ENCODE measurements at places on chromosomes 6 and 20.
A peak's percentile ranks its signal among the peaks of the same experiment; 100 is the strongest.

DNA sequence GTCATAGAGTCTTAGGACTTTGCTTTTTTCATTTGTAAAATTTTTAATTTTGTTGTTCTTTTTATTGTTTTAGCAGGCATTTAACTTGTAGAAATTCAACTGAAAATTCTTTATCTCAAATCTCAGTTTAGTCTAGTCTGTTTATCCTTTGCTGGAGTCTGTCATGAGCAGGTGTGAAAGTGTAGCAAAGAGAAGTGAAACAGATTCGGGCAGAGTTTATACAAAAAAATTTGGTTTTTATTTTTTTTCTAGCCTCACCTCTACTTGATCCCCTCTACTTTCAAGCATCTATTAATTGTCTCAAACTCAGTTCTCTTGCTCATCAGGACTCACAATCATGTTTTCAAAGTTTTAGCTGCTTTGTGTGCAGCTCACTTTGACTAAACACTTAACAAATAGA, 655.2 kb downstream of the HDGFL1 start:
- DNase-seq: no peak

- no peak for DNase-seq
These were observed 105.0 kb downstream of the PPP1R14C start for GRCh38 chr6:150247803-150248202.

- DNase-seq: peak; percentile 77
These were observed 44.3 kb downstream of the TPD52L1 start for GRCh38 chr6:125197795-125198269.

DNA sequence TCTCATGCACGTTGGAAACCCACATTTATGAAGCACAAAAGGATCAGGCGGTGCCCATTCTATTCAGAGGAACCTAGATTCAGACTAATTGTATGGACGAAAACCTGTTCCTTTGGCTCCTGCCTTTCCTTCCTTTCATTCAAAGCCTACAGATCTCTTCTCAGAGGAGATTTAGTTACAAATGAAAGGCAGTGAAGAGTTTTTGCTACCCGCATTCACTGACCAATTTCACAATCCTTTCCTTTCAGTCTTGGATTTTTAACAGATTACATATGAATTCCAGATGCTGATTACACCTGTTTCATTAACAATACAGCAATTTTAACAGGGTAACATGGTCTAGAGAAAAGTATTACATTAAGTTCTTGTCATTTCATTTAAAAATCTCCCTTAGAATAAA, 32.0 kb downstream of the TMEM242 start:
- no peak for DNase-seq

GRCh38 chr6:113995634-113996033, 24.7 kb upstream of the HDAC2 start:
- peak; percentile 98 for DNase-seq

DNA sequence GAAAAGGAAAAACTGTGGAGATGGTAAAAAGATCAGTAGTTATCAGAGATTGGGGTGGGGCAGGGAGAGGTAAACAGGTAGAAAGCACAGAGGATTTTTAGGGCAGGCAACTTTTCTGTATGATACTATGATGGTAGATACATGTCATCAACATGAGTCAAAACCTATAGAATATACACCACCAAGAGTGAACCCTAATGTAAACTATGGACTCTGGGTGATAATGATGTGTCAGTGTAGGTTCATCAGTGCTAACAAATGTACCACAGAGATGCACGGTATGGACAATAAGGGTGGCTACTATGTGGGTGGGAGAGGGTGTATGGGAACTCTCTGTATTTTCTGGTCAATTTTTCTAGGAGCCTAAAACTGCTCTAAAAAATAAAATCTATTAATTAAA, 18.5 kb downstream of the PACSIN1 start:
- no peak for DNase-seq

- no peak for DNase-seq
These were observed 219.5 kb downstream of the HACE1 start for GRCh38 chr6:104640150-104640700.

DNA sequence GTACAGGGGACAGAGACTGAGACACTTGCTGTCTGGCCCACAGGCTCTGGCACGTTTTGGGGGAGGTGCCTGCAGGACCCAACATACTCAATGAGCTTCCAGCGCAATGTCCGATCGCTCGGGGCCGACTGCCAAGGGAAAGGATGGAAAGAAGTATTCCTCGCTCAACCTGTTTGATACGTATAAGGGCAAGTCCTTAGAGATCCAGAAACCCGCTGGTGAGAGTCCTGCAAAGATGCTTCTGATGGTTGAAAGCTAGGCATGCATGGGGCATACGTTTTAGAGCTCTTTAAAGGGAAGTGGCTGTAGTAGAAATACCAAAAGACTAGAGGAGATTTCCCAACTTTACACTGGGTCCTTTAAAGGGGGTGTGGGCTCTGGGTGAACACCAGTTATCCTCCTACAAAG, 2.2 kb downstream of the PRRC2A start:
- DNase-seq: no peak
